ENCODE measurements at places on chromosomes 7 and 10. TPM values are rescaled to one million over a fixed set of nuclear protein-coding genes. Genes with fewer than 3 reads are reported as not detected.

TIMM23 gene
- total RNA-seq: 55.4 TPM

ATOH7 gene
- total RNA-seq: not detected

SPDYE16 gene
- not detected for total RNA-seq

SLC13A4 gene
- total RNA-seq: 0.32 TPM

PLEKHS1 gene
- total RNA-seq: not detected

TYW1 gene
- 23.6 TPM for total RNA-seq

TMEM176A gene
- total RNA-seq: 42.6 TPM

FXYD4 gene
- not detected for total RNA-seq

OLAH gene
- total RNA-seq: 2.6 TPM

CPVL gene
- 11.4 TPM for total RNA-seq

AMZ1 gene
- total RNA-seq: 0.33 TPM

AVPI1 gene
- 42.4 TPM for total RNA-seq

SSBP1 gene
- 112 TPM for total RNA-seq

CAMK1D gene
- 5.2 TPM for total RNA-seq

TRIM8 gene
- 128 TPM for total RNA-seq

CYP2C18 gene
- not detected for total RNA-seq

Data from breast epithelium (tissue), 4 donors.